ENCODE measurements at places on chromosomes 4 and X.

- no peak for DNase-seq
Measured at GRCh38 chr4:38663090-38663800, 754 bp upstream of the KLF3 start.

DNA sequence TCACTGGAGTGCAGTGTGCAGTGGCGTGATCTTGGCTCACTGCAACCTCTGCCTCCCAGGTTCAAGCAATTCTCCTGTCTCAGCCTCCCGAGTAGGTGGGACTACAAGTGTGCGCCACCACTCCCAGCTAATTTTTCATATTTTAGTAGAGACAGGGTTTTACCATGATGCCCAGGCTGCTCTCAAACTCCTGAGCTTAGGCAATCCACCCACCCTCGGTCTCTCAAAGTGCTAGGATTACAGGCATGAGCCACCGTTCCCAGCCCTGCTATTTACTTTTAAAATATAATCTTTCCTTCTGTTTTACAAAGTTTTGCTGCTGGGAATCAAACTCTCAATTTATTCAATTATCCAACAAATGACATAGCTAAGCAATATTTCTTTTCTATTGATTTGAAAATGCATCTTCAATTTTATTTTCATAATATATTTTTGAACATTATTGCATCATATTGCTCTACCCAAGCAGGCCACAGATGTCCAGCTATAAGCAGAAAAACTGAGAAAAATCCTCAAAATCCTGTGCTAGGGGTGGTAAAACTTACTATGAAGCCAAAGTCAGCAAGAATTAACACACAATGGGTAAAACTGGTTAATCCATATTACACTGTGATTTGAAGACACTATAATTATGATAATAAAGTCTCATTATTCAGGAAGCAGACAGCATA is 5.2 kb downstream of the TIFA start:
- DNase-seq: no peak

DNA sequence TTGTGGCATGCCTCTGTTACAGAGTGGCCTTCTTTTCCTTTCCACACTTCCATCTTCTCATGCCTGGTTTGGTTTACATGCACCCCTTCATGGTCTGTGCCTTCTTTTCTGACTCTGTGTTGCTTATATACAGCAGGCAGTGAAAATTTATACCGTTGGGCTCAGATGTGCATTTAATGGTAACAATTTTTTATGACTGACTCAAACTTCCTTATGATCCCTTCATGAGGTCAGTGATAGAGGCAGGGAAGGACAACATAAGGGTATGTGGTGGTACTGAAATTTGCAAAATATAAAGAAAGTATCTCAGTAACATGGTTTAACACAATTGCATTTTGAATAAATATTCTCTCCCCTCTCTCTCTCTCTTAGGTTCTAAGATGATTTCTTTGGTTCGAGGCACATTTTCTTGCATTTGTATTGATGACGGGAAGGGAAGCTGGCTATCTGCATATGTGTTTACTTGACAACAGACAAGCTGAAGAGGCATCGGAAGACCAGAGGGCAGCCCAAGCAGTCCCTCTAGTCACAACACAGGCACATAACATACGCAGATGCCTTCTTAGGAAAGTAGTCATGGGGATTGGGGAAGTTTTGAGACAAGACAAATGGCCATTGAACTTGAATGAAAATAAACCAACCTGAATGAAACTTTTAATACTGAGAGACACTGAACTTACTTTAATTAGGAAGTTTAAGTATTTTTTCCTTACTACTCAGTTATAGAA is 163.3 kb upstream of the LEF1 start:
- no peak for DNase-seq

GRCh38 chr4:152510349-152511147 is 25.3 kb downstream of the FBXW7 start:
- no peak for DNase-seq

DNA sequence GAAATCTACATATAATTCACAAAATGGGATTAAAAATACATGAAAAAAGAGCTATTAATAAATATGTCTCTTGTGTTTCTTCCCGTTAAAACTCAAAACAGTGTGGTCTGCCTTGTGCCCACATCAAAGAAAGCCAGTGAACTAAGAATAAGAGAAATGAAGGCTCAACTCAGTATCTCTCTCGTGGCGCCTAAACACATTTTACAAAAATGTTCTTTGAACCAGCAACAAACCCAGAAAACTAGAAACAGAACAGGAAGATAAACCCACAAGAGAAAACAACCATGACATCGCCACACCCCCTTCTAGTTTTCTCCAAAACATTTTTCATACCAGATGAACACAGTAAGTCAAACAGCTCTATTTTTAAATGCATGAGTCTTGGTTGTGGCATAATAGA is 130.1 kb downstream of the DCHS2 start:
- DNase-seq: no peak

- peak; percentile 94 for DNase-seq
Measured at GRCh38 chr4:145808021-145808650, 128.2 kb downstream of the C4orf51 start.

GRCh38 chr4:82842593-82842992 is 44.0 kb upstream of the SCD5 start:
- DNase-seq: peak; percentile 34

DNA sequence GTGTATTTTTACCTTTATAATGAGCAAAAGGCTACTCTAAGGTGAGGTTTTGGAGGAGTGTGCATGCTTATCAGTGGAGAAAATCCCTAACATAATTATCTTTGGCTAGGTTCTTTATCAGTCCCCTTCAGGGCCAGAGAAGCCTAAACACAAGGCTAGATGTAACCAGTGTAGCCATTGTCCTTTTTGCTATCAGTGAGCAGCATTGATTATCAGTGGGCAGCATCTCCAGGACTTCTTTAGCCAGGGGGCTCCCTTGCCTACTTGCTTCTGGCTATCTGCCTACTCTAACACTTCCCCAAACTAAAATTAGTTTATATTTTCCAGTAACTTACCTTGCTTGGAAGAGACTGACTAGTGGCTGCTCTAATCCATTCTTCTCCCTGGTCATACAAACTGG is 595.6 kb downstream of the TRAM1L1 start:
- DNase-seq: no peak

DNA sequence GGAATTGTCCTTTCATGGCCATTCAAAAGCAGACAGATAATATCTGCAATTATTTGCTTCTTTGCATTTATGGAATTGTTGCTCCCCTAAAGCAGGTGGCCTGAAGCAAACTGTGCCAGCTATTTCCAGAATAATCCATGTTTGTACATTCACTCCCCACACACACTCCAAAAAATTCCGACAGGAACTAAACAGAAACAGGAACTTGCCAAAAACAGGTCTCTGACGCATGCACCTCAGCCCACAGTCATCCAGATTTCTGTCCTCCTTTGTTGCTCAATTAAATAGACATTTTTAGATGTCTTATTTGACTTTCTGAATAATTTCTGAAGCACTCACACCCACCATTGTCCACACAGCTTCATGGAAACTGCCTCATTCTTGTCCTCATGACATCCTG is 71.5 kb upstream of the EDNRA start:
- peak; percentile 6 for DNase-seq

DNA sequence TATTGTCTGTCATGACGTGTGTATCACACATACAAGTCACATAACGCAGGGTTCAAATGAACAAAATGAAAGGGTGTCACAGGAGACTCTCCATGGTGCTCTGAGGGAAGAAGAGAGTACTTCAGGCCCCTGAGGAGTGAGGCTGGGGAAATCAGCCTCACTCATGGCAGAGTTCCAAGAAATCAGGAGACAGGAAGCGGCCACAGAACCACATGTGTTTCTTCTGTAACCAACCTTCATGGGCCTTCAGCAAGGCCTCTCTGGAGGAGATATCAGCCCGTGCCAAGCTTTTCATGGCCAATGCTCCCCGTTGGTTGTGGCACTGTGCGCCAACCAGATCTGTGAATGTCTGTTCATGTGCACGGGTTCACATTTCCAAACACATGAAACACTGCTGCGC is 76.0 kb downstream of the NAT8L start:
- peak; percentile 58 for DNase-seq

GRCh38 chr4:150943818-150944217 is 71.3 kb downstream of the LRBA start:
- peak; percentile 6 for DNase-seq

GRCh38 chr4:39900966-39901365 is 76.7 kb downstream of the PDS5A start:
- no peak for DNase-seq

All from EH (cell line).